ENCODE measurements at places on chromosomes 3 and 15.

DNA sequence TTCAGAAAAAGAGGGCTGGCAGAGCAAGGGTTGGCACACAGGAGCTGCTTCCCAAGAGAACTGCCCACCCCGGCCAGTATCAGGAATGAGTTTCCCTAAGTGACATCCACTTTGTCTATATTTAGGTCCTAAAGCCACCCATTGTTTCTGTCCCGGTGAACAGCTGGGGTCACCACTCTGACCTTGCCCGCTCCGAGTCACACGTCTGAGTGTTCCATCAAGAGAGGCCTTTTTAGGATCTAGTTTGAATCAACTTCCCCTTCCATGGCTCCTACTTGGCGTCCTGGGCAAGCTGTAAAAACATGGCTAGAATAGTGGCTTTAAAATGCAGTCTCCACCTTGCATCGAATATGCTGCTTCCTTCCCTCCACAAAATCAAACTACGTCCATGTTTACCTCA, 109.6 kb upstream of the ARHGEF3 start:
- DNase-seq, result no peak

- no peak for DNase-seq
Observed at GRCh38 chr3:15794303-15794771, 3.4 kb downstream of the ANKRD28 start.

- no peak for DNase-seq
Observed at GRCh38 chr15:76885212-76885611, 19.9 kb downstream of the SCAPER start.

- no peak for DNase-seq
Observed at GRCh38 chr3:102511639-102512038, 76.8 kb downstream of the ZPLD1 start.

GRCh38 chr3:804211-804610, 288.6 kb upstream of the CNTN6 start:
- DNase-seq, result no peak

DNA sequence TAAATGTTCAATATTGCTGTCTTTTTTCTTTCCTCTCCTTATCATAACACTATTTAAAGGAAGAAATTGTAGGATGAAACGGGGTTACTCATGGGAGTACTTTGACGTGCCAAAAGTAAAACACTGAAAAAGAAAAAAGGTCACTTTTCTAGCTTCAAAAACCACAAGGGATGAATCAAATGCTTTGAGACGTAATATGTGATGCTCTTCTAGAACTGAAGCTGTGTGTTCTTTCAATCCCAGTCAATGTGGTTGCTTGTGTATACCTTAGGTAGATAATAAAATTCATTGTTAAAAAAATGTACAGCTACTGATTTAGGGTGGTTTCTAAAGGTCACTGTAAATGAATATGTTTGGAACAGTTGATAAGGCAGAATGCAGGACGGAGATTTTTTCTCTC, 538.8 kb upstream of the ZNF717 start:
- no peak for DNase-seq

- DNase-seq, result no peak
Observed at GRCh38 chr3:123287962-123288302, 86.2 kb downstream of the SEC22A start.

- no peak for DNase-seq
Observed at GRCh38 chr3:161599697-161600096, 103.1 kb downstream of the OTOL1 start.

GRCh38 chr3:78706906-78707523, 1060.8 kb downstream of the ROBO1 start:
- no peak for DNase-seq

GRCh38 chr15:86611417-86612040, 531.9 kb downstream of the AGBL1 start:
- no peak for DNase-seq

GRCh38 chr15:34304613-34305012, 33.0 kb downstream of the SLC12A6 start:
- no peak for DNase-seq
